ENCODE measurements at places on chromosomes 7 and 10.

GRCh38 chr7:92747041-92747835 is 89.1 kb downstream of the CDK6 start:
- no peak for DNase-seq

DNA sequence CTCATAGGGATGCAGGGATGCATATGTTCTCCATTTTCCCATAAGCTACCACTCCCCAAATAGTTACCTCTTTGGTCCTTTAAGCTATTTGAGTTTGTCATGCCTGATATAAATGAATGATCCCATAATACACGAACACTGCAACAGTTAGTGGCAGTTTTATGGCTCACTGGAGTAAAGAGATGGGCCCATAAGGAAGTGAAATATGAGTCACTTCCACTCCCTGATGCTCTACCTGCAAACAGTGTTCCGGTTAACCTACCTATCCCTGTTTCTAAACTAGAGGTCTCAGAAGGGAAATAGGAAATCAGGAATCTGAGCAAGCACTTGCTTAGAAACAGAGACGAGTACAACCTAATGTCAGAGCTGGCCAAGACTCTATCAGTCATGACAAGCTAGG is 71.7 kb downstream of the CALD1 start:
- no peak for DNase-seq

GRCh38 chr7:24757353-24758275 is at the start of gene GSDME:
TSS of gene GSDME (minus strand) at chr7:24757464. CDS start at chr7:24749774, 7,690 bp downstream.
- DNase-seq: no peak

DNA sequence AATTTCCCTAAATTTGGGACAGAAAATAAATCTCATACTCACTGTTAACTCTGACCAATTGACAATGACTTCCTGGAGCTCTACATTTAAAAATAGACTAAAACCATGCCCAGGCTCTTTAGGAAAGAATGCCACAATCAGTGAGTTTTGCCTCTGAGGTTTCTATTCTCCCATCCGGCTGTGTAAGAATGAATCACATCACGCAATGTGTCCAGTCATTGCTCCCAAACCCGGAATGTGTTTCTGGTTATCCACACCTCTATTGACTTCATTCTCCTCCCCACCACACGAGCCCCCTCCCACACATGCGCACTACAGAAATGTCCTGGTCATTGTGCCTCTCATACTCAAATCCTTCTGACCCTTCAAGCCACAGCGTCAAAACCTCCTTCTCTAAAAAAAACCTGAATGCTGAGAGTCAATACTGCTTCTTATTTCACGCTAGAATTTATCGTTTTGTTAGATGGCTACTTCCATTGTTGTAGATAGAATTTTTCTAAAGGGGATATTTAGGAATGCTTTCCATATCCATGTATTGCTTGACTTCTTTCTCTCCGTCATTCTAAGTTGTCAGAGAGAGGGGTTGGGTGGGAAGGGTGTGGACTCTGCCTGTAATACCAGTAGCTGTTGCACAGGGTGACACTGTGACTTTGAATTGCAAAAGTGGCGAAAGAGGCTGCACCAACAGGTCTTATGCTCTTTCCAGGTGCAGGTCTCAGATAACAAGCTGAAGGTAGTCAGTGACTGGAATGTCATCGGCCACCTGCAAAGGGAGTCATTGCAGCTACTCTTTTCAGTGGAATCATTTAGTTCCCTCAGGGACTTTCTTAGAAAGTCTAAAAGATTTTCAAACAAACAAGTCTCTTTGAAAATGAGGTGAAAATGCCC is 356.6 kb downstream of the PAXIP1 start:
- DNase-seq: no peak

DNA sequence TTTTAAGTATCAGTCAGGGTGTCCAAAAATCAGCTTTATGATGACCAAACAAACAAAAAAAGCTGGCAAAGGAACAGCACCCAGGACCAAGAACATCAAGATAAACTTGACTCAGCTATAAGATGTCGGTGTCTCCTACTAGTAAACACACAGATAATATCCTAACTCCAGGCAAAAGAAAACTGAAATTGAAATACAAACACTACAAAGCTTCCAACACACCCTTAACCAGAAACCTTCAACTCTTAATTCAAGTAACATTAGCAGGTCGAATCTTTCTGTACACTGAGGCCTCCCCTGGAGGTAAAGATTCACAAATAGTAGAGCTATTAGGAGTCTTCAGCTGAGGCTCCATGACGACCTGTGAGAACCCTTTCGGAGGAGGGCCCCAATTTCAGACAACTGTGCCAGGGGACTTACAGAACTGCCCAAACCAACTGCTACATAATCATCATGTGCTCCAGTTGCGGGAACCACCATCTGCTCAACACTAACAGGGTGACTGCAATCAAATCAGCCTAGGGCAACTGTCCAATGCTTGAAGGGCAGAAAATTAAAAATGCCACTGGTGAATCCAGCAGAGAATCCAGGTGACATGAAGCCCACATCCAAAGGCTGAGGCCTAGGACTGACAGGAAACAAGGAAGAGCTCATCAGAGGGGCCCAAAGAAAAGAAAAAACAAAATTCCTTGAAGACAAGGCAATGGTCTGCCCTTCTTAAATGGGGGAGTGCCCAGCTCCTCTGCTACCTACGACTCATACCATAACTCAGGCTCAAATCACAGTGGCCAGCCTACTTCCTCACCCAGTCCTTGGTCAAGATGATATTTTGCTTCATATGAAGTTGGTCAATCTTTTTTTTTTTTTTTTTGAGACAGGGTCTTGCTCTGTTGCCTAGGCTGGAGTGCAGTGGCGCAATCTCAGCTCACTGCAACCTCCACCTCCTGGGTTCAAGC is 20.0 kb downstream of the XPNPEP1 start:
- DNase-seq: no peak

GRCh38 chr7:7565746-7566650 is 686 bp upstream of the MIOS start:
- DNase-seq: no peak

GRCh38 chr7:21806388-21806787 is 139.3 kb downstream of the CDCA7L start:
- DNase-seq: no peak

- no peak for DNase-seq
These were observed 138.4 kb upstream of the IGFBP3 start for GRCh38 chr7:46059308-46060020.

DNA sequence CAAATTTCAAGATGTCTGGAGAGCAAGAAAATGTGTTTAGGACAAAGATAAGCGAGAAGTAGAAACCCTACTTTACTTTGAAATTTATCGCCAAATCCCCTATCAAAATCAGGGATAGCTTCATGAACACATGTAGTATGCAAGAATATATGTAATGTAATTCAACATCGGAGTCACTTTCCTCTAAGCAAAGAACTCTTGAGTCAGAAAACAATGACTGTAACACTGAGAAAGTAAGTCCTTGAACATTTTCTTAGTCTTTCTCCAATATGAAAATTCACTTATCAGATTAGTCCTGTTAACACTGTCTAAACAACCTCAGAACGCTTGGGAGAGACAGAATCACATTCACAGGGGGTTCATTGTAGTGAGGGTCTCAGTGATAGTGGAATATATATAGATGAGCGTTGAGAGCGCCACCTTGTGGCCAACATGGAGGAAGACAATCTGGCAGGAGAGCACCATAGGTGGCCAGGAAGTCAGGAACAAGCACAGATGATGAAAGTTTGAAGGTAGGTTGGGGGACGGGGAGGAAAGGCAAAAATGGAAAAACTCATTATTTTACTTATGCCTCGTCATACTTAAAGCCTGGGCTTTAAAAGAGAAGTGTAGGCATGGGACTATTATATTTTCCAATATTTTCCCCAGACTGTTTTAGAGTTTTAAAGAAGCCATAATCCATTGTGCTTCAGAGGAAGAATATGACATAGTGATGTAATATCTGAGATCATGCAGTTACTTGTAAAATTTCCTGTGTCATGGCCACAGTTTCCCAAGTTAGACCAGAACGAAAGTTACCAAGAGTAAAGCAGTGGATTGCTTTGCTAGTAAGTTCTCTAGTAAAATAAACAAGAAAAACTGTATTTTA is 115.5 kb upstream of the GNAI1 start:
- DNase-seq: no peak

DNA sequence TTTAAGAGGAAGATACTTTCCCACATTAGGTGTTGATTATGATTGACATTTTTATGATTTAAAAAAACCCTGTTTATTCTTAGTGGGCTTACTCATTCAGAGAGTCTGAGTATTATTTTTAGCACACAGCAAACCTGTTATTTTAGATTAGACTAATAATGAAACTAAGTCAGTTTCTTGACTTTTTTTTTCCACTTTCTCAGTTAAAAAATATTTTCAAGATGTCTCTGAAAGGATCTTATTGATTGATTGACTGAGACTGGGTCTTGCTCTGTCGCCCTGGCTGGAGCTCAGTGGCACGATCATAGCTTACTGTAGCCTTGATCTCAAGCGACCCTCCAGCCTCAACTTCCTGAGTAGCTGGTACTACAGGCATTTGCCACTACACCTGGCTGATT is 20.4 kb upstream of the INPP5F start:
- DNase-seq: no peak

DNA sequence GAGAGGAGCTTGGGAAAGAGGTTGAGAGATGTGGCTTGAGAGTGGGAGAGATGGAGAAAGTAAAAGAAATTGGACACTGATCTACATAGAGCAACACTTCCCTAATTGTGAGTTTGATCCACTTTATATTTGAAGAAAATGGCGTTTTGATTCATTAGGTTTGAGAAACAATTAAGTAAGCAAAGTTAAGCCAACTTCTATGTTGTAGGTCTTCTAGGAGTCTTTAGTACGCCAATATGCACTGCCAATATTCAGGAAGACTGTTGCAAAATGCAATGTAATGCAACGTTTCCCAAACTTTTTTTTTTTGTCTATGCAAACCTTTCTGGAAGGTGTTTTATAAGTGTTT is 7.0 kb upstream of the PRTFDC1 start:
- DNase-seq: no peak

GRCh38 chr7:5216931-5217330 is 26.9 kb downstream of the WIPI2 start:
- no peak for DNase-seq

DNA sequence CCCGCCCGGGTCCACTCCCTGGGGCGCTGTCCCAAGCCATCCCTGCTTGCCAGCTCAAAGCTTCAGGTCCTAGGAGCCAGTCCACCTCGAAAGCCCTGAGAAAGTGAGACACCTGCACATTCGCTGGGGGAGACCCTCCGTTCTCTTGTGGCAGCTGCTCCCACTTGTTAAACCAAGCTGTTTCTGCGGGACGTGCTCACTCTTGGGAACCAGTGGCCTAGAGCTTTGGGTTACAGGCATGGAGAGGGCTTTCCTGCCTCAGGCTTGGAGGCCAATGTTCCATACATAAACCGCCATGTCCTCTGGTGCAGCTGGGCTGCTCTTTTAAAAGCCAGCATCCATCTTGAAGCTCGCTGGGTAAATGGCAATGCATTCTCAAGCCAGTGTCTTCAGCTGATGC is 19.9 kb upstream of the TTYH3 start:
- DNase-seq: no peak
